ENCODE measurements at places on chromosomes 12 and 14.

DNA sequence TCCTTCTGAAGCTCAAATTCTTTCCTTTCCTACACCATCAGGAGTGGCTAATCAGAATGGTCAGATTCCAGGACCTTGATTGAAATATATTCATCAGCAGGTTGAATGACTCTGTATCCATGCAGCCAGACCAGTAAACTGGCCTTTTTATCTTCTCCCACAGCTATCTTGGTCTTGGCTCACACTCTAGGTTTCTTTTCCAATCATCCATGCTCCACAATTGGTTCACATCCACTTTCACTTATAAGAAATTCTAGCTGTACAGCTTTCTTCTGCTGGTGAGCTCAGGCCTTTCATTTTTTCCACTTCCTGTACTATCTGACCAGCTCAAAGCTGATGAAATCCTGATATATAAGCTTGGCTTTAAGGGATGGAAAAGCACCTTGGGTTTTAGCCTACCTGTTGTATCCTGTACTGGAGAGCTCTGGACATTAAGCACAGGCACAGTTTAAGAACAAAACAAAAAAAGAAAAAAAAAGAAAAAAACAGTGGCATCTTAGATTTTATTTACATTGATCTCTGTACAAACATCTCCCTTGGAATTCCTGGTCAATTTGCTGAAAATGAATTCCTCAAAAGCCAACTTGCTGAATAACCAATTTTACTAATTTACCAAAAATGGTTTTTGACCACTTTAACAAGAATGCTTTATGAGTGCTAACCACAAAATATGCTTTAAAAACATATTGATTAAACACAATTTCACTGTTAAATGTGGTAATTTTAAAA, 91.6 kb upstream of the PAWR start:
- DNase-seq, result no peak

DNA sequence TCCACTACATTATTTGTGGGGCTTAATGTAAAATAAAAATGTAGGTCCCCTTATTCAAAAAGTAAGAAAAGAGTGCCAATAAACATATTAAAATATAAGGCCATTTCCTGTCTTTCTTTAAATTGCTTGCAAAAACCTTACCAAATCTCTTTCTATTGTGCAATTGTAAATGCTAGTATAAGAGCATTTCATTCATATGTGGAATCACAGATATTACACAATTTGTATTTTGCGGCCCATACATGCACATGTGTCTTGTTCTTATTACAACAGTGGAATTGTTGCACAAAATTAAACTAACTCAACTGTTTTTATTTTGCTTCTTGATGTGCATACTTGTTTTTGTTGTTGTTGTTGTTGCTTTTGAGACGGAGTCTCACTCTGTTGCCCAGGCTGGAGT, 20.1 kb upstream of the CRADD start:
- no peak for DNase-seq

GRCh38 chr14:101253948-101254347, 307.3 kb upstream of the DIO3 start:
- DNase-seq, result no peak

- DNase-seq, result no peak
These were observed 1.6 kb downstream of the LTB4R start for GRCh38 chr14:24312736-24313507.

- DNase-seq, result no peak
These were observed 10.2 kb downstream of the VASH1 start for GRCh38 chr14:76771437-76771980.

GRCh38 chr12:69120354-69120753, 119.0 kb upstream of the CPSF6 start:
- DNase-seq, result no peak

GRCh38 chr12:56657416-56658379, 11.9 kb upstream of the ATP5F1B start:
- DNase-seq, result no peak

- DNase-seq, result no peak
These were observed 422.2 kb upstream of the FOXG1 start for GRCh38 chr14:28344381-28344780.

GRCh38 chr14:79424462-79424861, 786.8 kb downstream of the DIO2 start:
- no peak for DNase-seq

- no peak for DNase-seq
These were observed 29.0 kb downstream of the DACT1 start for GRCh38 chr14:58666737-58667136.

- DNase-seq, result no peak
These were observed 51.1 kb upstream of the VRK1 start for GRCh38 chr14:96746101-96746500.

GRCh38 chr12:122858171-122858570, 22.9 kb downstream of the HIP1R start:
- no peak for DNase-seq

- no peak for DNase-seq
These were observed 17.4 kb upstream of the SLC10A1 start for GRCh38 chr14:69814397-69814796.

- no peak for DNase-seq
These were observed 63.6 kb downstream of the TTLL5 start for GRCh38 chr14:75724414-75725204.

- DNase-seq, result no peak
These were observed 60.4 kb upstream of the ARID2 start for GRCh38 chr12:45669093-45669492.

DNA sequence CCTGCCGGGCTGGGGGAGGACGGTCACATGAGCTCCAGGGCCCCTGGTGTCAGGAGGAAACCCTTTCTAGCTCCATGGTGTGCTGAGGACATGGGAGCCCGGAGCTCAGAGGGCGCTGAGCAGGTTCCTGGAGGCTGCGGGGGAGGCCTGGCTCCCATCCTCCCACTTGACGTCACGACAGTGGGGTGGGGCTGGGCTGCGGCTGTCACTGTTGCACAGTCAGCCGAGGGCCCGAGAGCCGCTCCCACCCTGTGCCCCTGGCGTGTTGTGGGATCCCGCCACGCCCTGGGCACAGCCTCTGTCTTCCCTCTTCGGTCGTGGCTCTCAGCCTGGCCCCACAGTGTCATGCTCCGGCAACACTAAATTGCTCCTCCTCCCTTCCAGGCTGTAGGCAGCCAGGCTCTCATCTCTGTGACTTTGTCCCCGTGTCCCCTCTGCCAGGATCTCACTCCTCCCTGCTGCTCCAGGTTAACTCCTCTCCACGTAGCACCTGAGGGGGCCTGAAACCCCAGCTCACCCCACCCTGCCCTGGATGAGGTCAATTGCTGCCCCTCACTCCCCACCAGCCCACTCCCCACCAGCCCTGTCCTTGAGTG, 33.0 kb downstream of the BEGAIN start:
- no peak for DNase-seq

DNA sequence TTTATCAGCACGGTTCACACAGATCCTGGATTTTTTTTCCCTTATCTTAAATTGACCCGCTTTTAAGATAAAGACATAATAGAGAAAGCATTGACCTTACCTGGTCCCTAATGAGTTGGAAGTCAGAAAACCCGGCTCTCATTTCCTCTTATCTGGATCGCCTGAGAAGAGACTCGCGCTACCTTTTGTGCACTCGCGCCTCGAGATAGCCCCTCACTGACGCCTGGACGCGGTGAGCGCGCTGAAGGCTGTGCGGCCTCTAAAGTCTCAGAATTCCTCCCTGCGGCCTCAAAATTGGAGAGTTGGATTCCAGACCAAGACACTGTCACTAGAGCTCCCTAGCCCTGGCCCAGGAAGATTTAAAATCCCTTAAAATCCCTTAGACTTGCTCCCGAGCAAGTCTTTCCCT, 7.0 kb downstream of the NKX2-1 start:
- DNase-seq, result no peak

- DNase-seq, result no peak
These were observed 15.5 kb upstream of the IRF2BPL start for GRCh38 chr14:77043984-77044485.

DNA sequence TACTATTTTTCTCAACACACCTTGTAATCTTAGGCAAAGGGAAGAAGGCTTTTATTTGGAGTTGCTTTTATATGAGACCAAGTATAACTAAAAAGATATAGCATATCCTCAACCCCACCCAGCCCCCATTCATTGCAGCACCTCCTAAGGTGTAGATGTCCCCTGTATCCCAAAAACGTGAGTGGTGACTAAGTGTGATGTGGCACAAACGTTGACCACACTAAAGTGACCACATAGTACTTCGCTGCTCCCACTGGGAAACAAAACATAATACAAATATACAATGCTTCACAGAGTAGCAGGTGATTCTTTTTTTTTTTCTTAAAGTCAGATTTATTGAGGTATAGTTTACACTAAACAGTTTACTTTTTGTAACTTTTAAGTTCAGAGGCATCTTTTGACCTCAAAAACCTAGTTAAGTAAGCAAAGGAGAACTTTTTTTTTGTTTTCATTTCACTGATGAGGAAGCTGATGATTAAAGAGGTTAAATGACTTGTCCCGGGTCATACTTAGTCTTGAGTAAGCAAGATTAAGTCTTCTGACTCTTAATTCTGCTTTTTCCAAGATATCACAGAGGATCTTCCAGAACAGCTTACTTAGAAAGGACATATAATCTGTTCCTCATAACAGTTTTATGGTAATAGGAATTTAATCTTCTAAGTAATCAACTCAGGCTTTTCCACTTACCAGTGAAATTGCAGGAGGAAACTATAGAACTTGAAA, 245.2 kb upstream of the PLEKHG7 start:
- no peak for DNase-seq

DNA sequence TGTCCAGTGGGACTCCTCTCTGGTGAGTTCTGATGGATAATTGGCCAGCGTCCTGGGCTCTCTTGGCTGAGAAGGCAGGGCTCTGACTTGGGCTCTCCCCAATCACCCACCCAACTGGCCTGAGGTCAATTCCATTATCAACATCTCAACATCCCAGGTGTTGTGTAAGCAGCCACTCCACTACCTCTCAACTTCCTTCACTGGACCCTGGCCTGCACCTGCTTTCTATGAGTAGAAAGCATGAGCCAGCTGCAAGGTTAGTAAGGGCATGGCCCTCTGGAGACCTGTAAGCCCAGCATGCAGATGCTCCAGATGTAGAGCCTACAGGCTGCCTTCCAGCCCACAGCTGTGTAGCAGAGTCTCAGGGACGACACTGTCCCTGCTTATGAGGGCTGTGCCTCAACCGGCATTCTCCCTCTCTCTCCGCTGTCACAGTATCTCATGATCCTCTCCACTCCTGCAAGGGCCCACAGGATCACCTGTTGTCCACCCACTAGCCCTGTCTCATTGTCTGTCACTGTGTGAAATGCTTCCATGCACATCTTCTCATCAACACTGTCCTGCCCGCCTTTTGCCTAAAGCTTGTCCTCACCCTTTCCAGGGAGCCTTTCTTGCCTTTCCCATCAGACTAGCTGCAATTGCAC, 5.4 kb upstream of the KRT81 start:
- peak; percentile 34 for DNase-seq

GRCh38 chr12:89690925-89691324, 17.7 kb downstream of the ATP2B1 start:
- DNase-seq, result no peak

DNA sequence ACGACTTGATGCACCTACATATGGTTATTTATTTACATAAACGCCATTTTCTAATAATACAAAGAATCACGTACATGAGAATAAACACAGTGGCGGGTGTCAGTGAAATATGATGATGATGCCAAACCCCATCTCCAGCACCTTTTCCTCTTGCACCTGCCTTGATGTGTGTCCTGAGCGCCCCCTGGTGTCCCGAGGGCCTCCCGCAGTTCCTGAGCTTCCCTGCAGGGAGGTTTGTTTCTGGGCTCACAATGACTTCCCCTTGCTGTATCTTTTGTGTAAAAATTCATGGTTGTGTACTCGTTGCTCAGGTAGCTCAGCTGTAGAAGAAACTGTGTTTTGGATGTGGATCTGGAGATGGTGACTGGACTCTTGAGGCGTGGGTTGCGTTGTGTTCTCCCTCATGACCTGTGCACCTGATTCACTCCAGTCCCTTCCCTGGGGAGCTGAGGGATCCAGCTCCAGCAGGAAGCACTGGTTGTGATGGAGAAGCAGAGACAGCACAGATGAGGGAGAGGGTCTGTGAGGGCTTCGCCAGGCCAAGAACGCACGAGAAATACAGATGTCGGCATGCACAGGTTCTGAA, 1037.8 kb downstream of the TMEM121 start:
- DNase-seq, result no peak

DNA sequence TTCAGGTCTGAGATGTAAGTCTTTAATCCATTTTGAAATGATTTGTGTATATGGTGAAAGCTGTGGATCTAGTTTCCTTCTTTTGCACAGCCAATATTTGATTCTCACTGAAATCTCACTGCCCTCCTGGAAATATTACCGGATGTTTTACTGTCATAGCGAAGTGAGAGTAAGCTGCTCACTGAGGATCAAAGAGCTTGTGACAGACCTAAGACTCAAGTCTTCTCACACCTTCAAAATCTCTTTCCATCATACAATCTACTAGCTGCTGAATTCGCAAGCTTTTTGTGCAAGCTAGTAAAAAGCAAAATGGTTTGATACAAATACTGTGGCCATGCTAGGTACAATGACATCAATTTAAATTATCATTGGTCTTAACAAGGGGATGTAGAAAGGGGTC, 3.9 kb downstream of the LRRK2 start:
- DNase-seq, result no peak

DNA sequence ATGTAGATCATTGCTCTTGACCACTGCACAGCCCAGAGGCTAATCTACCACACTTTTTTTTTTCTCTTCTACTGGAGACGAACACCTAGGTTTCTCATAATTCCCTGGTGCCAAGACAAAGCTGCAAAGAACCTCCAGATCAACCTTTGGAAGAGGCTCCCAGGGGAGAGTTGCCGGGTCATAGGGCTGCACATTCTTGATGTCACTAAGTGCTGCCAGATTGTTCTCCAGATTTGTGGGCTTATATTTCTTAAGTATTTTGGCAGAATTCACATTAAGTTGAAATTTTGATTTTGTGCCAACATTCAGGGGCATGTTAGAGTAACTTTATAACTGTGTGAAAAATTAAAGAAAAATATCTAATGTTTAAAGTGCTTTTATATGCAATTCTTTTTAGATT, 13.5 kb upstream of the PDZRN4 start:
- DNase-seq, result no peak

- no peak for DNase-seq
These were observed 705.8 kb downstream of the C12orf50 start for GRCh38 chr12:87323369-87323768.

DNA sequence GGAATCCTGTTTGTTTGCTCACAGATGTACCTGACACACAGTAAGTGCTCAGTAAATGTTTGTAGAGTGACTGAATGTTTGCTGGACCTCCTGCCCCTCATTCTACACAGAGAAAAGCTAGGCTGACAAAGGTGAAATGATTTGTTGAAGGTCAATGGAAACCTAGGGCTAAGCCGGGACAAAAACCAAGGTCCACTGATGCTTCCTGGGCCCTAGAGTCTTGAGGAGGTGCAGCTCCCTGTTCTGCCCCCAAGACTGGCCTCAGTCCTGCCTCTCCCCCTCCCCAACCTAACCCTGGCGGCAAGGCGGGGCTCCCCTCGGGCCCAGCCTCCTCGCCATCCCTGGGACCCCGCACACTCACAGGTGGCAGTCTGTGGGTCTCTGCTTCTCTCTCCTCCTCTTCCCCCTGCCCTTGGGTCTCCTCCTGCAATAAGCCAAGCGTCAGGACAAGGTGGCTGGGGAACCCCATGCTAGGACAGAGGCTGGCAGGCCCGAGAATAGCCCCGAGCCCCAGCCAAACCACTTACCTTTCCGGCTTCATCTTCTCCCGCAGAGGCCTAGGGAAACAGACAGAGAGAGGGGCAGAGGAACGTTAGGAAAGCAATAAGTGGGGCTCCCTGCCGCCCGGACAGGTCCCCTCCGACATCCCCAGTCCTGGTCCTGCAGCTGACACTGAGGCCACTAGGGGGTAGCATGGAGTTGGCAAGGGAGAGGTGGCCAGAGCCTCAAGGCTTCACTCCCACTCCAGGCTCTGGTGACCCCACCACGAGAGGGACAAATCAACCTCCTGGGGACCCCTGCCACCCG, 9.3 kb downstream of the PGF start:
- peak; percentile 56 for DNase-seq

Measured in breast epithelium (tissue), 4 donors.